ENCODE measurements at places on chromosomes 2 and 18.

DNA sequence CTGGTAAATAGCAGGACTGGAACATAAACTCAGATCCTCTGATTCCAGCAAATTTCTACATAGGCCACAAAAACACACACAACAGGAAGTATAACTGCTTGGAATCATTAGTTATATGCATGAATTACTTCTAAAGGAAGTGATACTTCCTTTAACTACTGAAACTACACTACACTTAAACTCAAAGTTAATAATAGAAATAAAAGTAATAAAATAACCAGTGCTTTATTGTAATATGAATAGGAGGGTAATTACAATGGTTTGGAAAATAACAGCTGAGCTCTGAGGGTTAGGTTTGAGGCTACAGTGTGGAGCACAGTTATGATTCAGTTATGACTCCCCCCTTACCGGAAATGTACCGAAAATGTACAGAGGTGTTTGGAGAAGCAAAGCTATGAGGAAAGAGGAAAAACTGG, 18.5 kb upstream of the POLI start:
- DNase-seq, result no peak

DNA sequence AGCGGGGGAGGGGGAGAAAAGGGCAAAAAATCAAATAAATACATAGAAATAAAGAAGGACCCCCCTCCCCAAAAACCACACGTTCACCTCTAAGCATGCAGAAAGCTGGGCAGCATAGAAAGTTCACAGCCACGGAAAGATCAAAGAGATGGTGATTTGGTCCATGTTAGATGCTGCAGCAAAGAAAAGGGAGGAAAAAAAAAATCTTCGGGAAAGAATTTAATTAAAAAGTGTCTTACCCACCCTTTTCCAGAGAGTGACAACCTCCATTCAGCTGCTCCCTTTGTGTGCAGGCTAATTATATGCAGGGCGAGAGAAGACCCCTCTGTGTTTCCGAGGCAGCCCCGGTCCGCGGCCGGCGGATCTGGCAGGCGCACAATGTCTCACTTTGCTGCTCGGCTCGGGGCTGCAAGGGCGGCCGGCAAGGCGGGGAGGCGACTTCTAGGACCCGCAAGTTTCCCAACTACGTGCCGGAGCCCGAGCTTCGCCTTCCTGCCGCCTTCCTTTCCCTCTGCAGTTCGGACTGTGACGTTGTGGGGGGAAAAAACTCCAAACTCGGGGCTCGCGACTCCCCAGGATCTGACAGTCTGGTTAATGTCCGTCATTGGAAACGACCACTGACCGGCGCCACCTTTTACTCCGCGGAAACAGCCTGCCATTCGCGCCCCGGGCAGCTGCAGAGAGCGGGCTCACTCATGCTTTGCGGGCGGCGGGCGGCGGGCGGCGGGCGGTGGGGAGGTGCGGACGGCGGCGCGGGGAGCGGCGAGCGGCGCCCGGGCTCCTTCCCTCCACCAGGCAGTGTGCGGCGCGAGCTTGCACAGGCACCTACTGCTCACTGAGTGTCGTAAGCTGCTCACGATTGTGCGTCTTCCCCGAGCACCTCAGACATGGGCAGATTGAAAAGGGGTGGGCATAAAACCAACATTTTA, at the start of gene LRRTM1:
LRRTM1 (minus strand) TSS at position 844 of the 929 bp plus-strand sequence. CDS start 933 bp downstream, outside the sequence.
- DNase-seq, result no peak

GRCh38 chr2:68871159-68871764, at the start of gene BMP10:
Gene BMP10, minus strand, starts transcription at chr2:68871397. Its CDS starts 39 bp downstream, at chr2:68871358.
- DNase-seq, result no peak

GRCh38 chr2:72914206-72914559, 3.1 kb upstream of the EMX1 start:
- no peak for DNase-seq

GRCh38 chr2:230713331-230714135, 891 bp downstream of the CAB39 start:
- DNase-seq, result peak; percentile 33

GRCh38 chr18:3720818-3721545, 271.0 kb downstream of the TGIF1 start:
- no peak for DNase-seq

DNA sequence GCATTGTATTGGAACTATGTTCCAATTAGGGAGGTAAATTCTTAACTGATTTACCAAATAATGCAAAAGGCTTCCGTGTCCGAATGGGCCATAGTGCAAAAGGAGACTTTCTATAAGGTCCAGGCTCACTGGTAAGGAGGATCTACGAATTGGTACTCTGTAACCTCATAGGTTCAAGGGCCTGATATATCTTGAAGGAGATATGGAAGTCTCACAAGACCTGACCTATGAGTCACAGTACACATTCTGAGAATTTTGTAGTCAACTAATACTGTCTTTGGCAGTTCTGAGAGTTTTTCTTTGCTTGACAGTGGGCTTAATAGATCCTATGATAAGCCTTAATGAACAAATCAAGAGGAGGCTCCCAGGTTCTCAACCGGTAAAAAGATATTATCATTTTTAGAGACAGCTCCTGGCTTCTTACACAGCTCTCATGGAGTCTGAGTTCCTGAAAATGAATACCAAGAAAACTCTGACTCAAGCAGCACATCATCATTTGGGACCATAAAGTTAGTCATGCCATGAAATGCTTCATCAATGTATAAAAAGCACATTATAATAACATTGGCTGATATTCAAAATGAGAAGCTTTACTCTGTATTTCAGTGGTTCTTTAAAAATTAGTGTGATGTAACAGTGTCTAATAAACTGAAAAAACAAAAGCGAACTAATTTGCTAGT, 1275.2 kb upstream of the CRIM1 start:
- no peak for DNase-seq

- DNase-seq, result no peak
These were observed 59.1 kb downstream of the MAP3K20 start for GRCh38 chr2:173134703-173135102.

DNA sequence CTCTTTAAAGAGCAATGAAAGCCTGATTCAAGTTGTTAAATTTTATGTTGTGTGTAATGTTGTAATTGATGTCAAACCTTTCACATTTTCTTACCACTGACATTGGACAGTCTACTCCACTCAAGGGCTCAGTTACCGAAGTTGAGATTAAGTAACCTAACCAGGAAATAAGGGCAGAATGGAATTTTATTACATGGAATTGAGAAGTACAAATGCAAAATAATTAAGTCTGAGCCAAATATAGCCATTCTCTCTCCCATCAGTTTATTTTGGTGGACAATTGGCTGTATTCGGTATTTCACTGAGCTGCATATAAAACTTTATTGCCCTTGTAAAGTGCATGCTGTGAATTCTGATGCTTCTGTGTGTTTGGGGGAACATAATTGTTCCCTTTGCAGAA, 231.5 kb downstream of the TTC32 start:
- DNase-seq, result no peak
